NCI-H2227 treated with DMSO at 0.1 percent for 48 hours (cell line): ENCODE measurements at places on chromosomes 16 and 17.

- no peak for DNase-seq
These were observed 21.2 kb downstream of the SOCS3 start for GRCh38 chr17:78338486-78339259.

GRCh38 chr16:25158401-25158800, 46.9 kb downstream of the LCMT1 start:
- no peak for DNase-seq

- DNase-seq = peak; percentile 67
These were observed 1.5 kb upstream of the MARF1 start for GRCh38 chr16:15644267-15644961.

- no peak for DNase-seq
These were observed 347.3 kb downstream of the NPIPA8 start for GRCh38 chr16:17989255-17989654.

DNA sequence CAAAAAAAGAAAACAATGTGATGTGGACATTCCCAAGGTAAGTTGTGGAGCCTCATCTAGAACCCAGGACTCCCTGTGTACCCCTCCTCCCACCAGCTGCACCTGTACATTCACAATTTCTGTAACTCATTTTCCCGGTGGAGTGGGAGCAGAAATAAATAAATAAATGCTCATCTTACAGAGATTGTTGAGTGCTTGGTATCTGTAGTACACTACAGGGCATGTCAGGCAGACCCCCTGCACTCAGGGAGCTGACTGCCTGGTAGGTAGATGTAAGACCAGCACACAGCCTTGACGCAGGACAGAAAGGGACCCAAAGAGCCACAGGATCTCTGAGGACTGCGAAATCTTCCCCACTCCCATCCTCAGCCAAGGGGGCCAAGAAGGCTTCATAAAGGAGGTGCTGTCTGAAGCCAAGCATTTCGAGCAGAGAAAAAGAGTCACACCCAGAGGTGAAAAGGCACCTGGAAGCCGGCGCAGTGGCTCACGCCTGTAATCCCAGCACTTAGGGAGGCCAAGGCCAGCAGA, 6.5 kb downstream of the EIF1 start:
- no peak for DNase-seq

GRCh38 chr16:11534262-11534661, 52.5 kb downstream of the LITAF start:
- DNase-seq = no peak

- no peak for DNase-seq
These were observed 50.6 kb downstream of the SMPD3 start for GRCh38 chr16:68397710-68398201.

DNA sequence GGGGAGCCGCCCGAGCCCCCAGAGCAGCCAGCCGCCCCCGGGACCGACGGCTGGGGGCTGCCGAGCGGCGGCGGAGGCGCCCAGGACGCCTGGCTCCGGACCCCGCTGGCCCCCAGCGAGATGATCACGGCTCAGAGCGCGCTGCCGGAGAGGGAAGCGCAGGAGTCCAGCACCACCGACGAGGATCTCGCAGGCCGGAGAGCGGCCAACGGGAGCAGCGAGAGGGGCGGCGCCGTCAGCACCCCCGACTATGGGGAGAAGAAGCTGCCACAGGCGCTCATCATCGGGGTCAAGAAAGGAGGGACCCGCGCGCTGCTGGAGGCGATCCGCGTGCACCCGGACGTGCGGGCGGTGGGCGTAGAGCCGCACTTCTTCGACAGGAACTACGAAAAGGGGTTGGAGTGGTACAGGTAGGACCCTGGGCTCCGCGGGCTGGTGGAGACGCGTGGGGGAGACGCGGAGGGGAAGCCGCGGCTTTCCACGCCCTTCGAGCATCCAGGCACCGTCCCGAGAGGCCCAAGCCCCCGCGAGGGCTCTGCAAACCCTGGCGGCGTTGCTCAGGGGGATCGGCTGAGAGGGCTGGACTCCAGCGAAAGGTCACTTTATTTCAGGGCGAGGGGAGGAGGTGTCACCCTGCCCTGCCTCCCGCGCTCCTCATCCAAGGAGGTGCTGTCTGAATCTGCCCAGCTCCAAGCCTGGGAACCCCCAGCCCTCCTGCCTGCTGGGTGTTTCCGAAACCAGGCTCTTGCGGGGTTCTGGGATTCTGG, 1.2 kb downstream of the HS3ST4 start:
- no peak for DNase-seq

DNA sequence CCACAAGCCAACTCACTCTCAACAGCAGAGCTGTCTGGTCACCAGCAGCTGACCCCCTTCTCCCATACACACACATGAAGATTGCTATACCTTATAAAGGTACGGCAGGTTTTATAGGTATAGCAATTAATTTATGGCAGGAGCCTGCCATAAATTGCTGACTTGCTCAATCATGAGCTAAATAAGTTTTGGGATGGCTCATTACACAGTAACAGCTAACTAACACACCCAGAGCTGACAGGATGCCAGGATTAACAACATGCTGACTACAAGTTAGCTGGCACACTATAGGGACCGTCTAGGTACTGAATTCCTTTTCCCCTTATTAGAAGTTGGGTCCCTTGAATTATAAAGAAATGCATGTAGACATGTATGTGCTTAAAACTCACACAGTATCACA, 150.3 kb upstream of the KCNJ18 start:
- no peak for DNase-seq

DNA sequence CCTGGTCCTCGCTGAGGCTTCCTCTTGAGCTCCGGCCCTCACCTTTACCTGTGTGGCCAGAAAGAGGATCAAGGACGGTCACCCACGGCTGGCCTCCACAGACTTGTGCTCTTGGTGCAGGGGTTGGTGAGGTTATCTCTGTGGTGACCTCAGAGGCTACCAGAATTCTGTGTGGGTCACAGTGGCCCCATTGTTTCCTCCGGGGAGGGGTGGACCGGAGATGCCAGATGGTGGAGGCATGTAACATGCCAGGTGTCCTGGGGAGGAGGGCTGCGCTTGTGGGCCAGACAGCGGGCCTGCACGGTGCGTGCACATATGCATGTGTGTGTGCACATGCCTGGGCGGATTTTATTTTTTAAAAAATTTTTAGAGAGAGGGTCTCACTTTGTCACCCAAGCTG, 6.3 kb downstream of the SGCA start:
- DNase-seq = no peak

- DNase-seq = no peak
These were observed 92.5 kb upstream of the RBL2 start for GRCh38 chr16:53341792-53342191.

- no peak for DNase-seq
These were observed 204.9 kb downstream of the PRKCA start for GRCh38 chr17:66507103-66507923.

DNA sequence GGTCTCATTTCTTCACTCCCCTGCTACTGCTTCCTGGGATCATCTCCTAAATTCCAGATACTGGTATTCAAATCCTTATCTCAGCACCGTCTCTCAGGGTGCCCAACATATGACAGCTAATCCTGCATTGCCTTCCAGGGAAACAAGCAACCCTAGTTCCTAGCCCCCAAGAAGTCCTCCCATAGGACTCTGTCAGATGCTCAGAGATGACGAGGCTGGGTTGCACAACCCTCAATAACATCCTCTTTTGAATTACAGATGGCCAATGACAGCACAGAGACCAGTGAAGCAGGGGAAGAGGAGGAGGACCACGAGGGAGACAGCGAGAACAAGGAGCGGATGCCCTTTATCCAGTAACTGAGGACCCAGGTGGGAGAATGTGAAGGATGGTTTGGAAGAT, 45.0 kb upstream of the CLEC3A start:
- DNase-seq = no peak

DNA sequence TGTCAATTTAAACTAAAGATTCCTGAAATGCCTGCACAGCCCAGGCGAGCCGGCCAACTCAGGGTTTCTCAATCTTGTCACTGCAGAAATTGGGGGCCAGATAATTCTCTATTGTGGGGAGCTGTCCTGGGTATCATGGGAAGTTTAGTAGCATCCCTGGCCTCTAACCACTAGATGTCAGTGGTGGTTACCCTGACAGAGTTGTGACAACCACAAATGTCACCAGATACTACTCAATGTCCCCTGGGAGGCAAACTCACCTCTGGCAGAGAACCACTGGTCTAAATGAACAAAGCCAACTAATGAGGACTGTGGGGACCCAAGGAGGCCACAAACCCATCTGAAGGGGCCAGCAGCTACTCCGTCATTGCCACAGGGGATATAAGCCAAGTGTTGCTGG, 90.9 kb downstream of the MYH11 start:
- peak; percentile 11 for DNase-seq

DNA sequence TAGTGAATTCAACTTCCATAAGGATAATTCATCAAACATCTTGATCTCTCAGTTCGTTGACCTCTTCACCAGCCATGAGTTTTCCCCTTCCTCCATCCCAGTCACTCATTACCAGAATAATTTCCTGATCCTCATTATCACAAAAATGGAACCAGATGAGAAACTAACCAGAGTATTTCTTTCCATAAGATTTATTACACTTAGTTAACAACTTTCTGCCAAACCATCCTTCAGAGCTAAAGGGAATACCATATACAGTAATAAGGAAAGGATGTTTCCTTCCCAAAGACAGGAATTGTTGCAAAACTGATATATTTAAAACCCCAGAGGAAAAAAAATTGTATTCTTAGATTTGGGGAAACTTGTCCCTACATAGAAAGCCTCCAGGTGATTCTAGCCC, 8.6 kb downstream of the KRTAP29-1 start:
- no peak for DNase-seq

GRCh38 chr17:76262732-76263344, 2.3 kb upstream of the UBALD2 start:
- DNase-seq = peak; percentile 54

- DNase-seq = no peak
These were observed at the start of gene SCARF1 for GRCh38 chr17:1645207-1646171. SCARF1 (minus strand) TSS chr17:1645732; CDS start chr17:1645697, 35 bp downstream.

DNA sequence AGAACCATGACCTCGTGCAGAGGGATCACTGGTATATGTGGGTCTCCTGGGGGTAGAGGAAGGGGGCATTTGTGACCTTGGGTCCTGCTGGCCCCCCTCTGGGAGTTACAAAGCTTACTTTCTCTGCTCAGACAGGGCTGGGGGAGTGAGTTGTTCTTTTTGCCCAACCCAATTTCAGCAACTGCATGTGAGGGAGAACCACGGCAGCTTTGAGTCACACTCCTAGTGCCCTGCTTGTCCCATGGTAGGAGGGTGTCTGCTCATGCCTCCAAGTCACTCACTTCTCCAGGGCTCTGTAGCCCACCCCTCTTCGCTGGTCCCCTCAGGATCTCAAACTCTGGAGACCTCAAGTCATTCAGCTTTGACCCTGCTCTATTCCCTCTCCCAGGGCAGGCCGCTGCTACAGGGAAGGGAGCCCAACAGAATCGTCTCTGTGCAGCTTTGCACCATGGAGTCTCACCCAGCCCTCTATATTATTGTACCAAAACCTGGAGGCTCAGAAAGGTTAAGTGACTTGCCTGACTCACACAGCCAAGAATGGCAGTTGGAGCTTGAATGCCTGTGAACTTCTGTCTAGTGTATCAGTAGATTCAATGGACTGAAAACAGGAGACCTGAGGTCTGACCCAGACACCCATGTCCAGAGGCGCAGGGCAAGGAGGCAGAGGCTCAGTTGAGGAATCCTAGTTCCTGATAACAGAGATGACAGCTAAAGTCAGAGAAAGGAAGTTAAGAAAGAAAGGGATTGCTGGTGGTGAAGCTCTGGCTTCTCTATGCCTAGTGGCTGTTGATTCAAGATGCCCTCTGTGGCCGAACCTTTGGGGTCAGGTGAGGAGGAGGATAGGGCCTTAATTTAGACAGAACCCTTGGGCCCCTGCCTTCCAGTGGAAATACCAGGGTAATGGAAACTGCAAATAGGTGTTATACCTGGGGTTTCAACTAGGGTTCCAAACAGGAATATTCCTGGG, 14.6 kb upstream of the ETV4 start:
- DNase-seq = no peak
